AG08396 (cell line): ENCODE measurements at places on chromosomes 2 and 18.

DNA sequence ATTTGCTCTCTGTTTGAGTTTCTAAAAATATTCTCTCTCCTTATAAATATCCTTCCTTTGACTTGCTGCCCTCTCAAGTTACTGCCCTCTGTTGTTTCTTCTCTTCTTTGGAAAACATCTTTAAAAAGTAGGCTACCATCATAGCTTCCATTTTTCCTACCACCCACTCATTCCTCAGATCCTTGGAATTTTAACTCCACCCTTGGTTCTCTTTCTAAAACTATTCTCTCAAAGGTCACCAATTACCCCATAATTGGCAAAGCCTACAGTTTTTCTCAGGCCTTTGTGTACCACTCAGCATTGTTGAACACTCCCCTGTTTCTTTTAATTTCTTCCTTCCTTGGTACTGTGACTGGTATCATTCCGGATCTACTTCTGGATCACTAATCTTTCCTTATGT, 43.0 kb upstream of the ITGAV start:
- no peak for DNase-seq

DNA sequence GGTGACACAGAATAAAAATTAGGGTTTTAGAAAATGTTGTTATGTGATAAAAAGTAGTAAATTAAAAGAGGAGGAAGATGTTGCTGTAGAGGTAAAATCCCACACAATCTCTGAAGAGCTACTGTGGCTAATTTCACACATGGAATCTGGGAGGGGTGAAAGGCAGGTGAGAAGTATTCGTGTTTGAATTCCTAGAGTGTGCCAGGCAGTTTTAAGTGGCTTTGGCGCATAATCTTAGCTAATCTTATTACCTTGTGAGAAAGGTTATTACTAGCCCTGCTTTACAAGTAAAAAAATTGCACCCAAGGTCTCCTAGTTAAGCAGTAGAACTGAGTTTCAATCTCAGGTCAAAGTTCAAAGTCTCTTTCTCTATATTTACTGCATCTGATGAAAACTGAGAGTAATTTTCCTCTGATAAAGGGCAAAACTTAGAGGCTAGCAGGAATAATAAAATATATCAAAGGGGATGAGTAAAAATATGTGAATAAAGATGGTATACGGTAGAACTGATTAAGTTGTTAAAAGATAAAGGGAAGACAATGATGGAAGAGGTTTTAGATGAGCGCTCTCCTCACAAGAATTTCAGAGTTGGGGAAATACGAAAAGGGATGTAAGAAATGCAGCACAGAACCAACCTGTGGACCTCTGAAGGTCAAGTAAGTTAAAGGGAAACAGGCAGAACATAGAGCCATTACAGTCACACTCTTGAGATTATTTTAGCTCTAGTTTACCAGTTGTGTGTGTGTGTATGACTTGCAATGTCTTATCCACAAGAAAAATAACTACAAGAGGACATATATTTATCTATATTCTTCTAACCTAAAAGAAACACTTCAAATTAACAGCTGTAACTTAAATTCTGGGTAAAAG, 34.8 kb downstream of the GAREM1 start:
- no peak for DNase-seq

GRCh38 chr18:48388478-48388877, 20.7 kb downstream of the ZBTB7C start:
- DNase-seq: no peak

GRCh38 chr2:20563833-20564232, 87.1 kb downstream of the HS1BP3 start:
- DNase-seq: no peak
